Fibroblast of villous mesenchyme (primary cell): ENCODE measurements at places on chromosomes 11 and 22. TPM values are rescaled to one million over a fixed set of nuclear protein-coding genes. Genes with fewer than 3 reads are reported as not detected.

- no peak for DNase-seq
These were observed 43.6 kb downstream of the TMEM135 start for GRCh38 chr11:87081358-87081757.

- no peak for DNase-seq
These were observed 960.1 kb upstream of the FAT3 start for GRCh38 chr11:91264481-91264880.

GRCh38 chr22:41842996-41843970 lies 10.4 kb downstream of the SREBF2 start:
- no peak for DNase-seq

The SYCE3 gene
- total RNA-seq: not detected in 2 replicates

- no peak for DNase-seq
These were observed 21.6 kb downstream of the FOLR3 start for GRCh38 chr11:72157131-72157530.

DNA sequence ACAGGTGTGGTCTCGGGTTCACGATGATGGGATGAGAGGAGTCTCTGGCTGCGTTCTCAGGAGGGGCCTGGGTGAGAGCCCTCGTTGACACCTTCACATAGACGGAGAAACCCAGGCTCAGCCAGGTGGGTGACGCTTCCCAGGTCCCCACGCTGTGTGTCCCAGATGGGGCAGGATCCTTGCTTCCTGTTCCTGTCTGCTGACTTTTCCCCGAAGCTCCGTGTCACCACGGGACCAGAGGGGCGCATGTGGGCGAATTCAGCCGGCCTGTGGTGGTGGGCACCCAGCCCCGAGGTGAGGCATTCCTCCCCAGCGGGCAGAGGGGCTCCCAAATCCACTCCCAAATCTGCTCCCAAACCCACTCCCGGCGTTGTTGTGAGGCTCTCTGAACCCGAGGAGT lies 732.8 kb downstream of the BRD1 start:
- no peak for DNase-seq

DNA sequence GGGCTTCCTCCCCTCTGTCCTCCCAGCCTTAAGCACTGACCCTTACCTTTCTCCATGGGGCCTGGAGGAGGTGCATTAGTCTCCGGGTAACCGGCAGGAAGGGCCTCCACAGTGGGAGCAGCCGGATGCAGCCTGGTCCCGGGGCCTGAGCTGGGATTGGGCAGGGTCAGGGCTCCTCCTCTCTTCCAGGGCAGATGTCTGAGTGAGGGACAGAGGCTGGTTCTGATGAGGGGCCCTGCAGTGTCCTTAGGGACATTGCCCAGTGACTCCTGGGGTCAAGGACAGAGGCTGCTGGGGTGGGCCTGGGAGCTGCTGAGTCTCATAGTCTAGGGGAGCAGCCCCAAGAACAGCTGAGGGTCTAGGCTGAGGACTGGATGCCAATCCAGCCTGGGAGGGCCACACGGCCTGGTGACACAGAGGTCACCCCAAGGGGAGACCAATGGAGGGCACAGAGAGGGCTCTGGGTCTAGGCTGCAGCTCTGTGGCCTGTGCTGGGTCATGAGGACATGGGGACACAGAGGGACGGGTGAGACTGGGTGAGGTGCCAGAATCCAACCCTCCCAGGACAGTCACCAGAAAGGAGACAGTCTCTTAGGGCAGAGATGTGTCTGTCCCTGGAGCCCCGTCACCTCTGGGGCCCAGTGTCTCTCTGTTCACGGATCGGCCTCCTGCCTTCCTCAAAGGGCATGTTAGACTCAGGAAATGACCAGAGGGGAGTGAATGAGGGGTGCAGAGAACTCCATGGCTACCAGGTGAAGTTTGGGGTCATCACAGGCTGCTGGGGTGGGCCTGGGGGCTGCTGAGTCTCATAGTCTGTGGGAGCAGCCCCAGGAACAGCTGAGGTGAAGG lies 6.5 kb downstream of the IGLL5 start:
- no peak for DNase-seq

DNA sequence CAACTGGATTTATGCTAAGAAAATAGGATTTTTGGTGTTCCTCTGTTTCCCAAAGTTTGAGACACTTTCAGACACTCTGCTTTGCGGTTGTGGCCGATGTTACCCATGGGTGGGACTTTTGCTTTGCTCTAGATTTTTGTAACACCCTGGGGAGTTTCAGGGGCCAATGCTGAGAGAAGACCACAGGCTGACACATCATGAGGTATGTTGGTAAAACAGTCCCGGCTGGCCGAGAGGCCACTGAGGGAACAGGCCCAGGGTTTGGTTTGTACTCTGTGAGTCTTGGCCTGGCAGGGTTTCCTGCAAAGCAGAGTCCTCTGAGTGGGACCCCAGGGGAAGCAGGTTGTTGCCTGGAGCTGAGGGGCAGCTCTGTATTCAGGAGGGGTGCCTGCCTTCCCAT lies 78.5 kb upstream of the PITPNB start:
- no peak for DNase-seq

DNA sequence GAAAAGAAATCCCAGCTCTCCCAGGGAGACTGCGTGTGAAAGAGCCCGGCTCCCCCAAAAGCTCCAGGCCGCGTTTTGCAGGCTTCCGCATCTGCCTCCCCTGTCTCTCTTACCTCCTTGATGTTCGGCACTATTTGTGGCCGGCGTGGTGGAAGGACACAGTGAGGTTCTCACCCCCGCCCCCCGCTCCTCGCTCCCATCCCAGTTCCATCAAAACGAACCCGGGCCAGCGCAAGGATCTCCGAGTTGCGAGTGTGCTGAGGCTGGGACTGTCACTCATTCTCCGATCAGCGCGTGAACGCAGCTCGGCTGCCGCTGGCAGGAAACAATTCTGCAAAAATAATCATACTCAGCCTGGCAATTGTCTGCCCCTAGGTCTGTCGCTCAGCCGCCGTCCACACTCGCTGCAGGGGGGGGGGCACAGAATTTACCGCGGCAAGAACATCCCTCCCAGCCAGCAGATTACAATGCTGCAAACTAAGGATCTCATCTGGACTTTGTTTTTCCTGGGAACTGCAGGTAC lies at the start of gene NCAM1:
Gene NCAM1, plus strand, starts transcription at position 275 of the 523 bp plus-strand sequence.
- DNase-seq: peak; percentile 65

The KCNK4 gene
- total RNA-seq: under 0.01 TPM in 1 of 2 replicates, not detected in the other

- DNase-seq: no peak
These were observed 32.9 kb upstream of the DLAT start for GRCh38 chr11:111992206-111992855.

DNA sequence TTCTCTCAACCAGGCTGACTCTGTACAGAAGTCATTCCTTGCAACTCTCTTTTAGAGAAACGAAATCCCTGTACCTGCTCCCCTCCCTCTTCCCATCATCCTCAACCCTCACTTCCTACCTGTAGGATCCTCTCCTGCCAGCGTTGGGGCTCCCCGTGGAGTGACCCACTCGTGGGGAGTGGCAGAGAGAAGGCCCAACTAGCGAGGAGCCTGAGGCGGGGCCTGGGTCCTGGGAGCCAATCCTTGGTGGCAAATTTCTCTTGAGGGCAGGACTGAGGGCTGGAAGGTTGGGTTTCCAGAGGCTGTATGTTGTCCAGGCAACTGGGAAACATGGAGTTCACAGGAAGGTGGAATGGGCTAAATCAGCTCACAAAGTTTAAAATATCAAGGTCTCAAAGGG lies 10.4 kb downstream of the NHERF4 start:
- peak; percentile 61 for DNase-seq

- DNase-seq: peak; percentile 48
These were observed 64.2 kb downstream of the RASSF10 start for GRCh38 chr11:13073119-13073981.

GRCh38 chr11:64856382-64857227 lies 12.2 kb upstream of the CDC42BPG start:
- peak; percentile 88 for DNase-seq

DNA sequence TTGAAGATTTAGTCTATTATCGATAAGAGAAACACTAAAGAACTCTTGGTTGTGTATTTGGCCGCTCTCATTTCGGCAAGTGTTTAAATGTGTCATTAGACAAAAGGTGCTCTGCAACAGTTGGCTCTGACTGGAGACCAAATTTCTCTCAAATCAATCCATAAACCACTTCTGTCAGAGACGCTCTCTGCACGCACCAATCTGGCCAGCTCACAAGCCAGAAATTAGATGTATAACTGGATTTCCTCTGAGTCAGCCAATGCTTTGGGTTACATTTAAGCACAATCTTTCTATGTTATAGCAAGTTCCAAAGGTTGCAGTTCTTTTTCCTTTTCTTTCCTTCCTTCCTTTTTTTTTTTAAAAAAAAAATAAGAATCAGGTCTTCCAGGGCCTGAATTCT lies 17.6 kb upstream of the PARVA start:
- no peak for DNase-seq

The DRICH1 gene
- under 0.01 TPM in 1 of 2 replicates, not detected in the other for total RNA-seq

GRCh38 chr11:11536650-11537049 lies 85.2 kb downstream of the GALNT18 start:
- DNase-seq: no peak

GRCh38 chr22:36977401-36977861 lies 41.8 kb downstream of the TST start:
- DNase-seq: peak; percentile 15

DNA sequence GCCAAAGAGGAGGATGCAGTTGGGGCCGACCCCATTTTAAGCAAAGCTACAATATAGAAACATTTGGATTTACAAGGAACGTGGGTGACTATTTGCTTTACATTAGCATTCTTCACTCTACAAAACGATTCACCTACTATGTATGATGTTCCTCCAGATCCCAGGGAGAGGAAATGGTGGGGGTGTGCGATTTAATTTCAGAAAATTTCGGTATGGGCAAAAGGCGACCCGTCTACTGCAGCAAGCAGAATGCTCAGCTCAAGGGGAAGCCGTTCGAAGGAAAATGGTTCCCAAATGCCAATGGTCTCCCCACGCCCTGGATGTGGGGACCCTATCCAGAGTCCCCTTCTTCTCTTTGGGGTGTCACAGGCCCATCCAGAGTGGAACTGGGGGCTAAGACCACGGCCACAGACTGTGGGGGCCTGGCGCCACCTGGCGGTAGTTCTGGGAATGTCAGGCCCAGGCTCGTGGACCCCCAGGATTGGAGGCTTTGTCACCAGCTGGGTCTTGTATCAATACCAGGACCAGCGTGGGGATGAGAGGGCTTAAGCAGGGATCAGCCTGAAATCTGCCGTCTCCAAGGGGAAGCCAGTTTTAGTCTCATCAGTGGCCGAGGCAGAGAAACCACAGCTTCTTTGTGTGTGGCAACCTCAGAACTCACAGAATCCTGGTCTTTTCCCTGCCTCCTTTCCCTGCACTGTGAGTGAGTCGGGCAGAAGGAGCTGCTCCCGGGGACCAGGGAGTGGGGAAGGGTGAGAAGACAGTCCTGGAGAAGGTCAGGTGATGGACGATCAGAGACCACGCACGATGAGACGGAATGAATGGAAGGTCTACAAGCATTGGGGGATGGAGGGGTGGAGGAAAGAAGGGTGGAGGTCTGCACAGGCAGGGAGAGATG lies 8.4 kb downstream of the LRRC10B start:
- peak; percentile 42 for DNase-seq

DNA sequence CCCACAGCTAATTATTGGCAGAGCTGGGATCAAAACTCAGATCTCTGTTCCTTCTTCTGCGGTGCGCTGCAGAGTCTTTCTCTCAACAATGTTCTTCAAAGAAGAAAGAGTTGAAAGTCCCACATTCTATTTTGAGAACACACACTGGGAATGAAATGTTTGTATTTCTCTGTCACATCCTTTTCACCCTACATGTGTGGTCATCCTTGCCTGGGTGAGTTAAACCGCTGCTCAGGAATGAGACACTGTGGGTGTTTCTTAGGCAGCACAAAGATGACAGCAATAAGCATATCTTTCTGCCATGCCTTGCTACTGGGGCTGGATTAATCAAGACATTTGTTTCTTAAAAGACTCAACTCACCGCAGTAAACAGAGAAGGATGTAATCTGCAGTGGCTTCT lies 222.6 kb downstream of the LARGE1 start:
- DNase-seq: no peak
